ENCODE measurements at places on chromosomes 1 and 21.
A peak's percentile ranks its signal among the peaks of the same experiment; 100 is the strongest.

- DNase-seq = peak; percentile 25
Measured at GRCh38 chr21:18960306-18960705, 556.7 kb upstream of the TMPRSS15 start.

DNA sequence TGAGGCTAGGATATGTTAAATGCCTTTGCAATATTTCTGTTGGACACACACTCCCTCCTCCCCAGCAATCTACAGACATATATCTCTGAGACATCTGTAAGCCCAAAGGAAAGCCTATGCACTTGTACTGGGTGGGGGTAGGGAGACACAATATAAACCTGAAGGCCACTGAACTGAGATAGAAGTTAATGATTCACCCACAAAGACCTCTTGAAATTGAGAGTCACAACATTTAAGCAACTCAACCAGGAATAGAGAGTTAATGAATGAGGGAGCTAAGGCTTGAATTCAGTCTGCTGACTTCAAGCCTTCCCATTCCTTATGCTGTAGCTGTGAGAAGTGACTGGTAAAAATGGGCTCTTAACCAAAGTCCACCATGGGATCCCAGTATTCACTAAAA lies 5.0 kb downstream of the OR10J1 start:
- DNase-seq = no peak

DNA sequence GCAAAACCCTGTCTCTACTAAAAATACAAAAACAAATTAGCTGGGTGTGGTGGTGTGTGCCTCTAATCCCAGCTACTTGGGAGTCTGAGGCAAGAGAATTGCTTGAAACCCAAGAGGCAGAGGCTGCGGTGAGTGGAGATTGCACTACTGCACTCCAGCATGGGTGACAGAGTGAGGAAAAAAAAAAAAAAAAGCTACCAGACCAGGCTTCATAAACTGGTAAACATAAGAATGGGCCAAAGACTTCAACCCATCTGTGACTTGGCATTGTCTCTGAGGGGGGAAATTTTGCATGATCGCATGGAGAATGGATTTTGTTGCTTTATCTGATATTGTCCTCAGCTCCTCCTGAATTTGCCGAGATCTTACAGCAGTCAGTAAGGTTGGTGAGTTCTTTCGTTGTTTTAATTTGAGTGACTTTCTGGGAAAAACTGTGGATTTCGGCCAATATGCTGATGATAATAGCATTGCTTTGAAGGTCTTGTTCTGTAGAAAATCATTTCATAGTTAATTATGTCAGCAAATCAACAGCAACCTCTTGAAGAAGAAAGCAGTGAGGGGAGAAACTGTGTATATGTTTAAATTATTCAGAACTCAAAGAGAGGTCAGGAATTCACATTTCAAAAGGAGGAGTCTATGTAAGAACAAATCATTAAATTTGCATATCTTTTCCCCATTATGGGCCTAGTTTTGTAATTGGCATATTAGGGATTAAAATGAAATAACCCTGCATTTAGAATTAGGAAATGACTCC lies 13.1 kb downstream of the FGGY start:
- no peak for DNase-seq

DNA sequence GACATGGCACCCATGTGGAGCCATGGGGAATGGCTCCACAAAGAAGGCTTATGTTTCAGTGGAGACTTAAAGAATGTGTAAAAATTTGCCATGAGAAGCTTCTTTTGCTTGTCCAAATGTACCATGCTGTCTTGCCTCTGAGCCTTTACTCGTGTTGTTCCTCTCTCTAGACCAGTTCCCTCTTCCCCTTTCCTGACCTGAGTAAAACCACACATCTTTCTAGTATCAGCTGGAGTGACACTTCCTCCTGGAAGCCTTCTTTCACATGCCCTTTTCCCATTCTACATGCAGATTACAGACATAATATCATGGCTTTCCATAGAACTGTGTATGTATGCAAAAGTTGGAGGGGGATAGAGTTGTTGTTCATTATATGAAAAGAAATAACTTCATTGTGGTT lies 13.6 kb upstream of the GPX7 start:
- no peak for DNase-seq

DNA sequence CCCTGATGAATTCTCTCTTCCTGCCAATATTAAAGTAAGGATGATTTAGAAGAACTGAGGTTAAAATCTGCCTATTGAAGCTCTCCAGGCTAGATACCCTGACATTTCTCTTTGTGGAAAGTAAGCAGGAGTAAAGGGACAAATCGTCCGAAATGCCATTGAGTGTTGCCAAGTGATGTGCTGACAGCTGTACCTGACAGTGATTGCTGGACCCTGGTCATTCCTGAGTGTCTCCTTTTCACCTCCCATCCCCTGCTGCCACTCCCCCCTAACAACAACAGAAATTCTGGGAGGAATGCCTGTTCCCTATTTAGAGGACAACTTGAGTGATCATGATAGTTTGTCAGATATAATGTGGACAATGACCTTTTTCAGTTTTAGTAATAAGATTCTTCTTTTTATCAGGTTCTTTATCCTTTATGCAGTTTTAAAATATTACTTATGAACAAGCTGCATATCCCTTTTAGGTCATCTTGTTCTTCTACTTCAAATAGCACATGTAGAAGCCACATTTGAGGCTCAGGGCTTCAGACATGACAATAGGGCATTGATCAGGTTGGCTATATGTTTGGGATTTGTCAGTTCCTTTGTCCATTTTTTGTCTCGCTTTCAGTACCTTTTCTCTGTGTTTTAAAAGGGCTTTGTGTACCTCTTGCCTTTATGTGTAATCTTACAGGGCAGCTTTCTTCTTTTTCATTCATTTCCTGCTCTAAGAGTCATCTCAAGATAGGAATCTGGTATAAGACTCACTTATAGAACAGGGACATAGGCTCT lies 56.0 kb downstream of the ITSN1 start:
- no peak for DNase-seq

GRCh38 chr21:22536509-22536908 lies 1538.3 kb downstream of the NCAM2 start:
- no peak for DNase-seq

GRCh38 chr1:201631037-201631436 lies 92.1 kb downstream of the NAV1 start:
- no peak for DNase-seq

DNA sequence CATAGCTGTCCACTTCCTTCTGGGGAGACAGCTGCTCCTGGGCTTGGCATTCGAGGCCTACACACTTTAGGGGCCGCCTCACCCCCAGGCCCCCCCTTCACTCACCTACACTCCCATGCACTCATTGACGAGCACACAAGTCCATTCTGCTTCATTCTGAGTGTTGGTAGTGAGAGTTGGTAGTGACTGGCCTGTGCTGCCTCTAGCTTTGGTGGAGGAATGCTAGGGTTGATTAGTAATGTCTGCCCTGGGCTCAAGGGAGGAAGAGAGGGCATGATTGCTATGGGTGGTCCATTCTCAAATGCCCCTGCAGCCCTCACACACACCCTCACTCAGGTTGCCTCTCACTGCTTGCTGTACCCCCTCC lies 30.4 kb downstream of the TRIM11 start:
- DNase-seq = no peak

DNA sequence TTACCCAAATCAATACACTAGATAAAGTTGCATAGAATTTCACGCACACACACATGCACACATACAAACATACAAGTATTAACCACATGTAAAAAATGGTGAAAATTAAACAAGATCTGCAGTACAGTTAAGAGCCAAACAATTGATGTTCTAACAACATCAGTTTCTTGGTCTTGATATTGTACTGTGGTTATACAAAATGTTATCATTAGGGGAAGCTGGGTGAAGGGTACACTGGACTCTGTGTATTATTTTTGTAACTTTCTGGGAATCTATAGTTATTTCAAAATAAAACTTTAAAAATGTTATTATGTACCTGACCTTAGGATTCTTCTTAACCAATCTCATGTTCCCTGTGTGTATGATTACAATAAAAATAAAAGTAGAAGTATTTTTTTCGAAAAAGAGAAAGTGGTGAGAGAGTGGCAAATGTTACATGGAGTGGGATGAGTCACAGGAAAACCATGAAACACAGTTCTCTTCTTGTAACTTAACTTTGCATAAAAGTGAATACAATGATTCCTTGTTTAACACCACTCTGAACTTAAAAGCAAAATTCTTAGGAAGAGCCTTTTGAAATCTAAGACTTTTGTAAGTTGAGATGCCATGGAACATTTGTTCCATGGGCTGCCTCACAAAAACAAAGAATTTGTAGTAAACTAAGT lies 101.6 kb upstream of the RUNX1 start:
- DNase-seq = no peak

GRCh38 chr1:2290171-2290578 lies 62.1 kb downstream of the SKI start:
- DNase-seq = no peak

- DNase-seq = no peak
Measured at GRCh38 chr21:45488931-45489721, 53.1 kb downstream of the SLC19A1 start.

DNA sequence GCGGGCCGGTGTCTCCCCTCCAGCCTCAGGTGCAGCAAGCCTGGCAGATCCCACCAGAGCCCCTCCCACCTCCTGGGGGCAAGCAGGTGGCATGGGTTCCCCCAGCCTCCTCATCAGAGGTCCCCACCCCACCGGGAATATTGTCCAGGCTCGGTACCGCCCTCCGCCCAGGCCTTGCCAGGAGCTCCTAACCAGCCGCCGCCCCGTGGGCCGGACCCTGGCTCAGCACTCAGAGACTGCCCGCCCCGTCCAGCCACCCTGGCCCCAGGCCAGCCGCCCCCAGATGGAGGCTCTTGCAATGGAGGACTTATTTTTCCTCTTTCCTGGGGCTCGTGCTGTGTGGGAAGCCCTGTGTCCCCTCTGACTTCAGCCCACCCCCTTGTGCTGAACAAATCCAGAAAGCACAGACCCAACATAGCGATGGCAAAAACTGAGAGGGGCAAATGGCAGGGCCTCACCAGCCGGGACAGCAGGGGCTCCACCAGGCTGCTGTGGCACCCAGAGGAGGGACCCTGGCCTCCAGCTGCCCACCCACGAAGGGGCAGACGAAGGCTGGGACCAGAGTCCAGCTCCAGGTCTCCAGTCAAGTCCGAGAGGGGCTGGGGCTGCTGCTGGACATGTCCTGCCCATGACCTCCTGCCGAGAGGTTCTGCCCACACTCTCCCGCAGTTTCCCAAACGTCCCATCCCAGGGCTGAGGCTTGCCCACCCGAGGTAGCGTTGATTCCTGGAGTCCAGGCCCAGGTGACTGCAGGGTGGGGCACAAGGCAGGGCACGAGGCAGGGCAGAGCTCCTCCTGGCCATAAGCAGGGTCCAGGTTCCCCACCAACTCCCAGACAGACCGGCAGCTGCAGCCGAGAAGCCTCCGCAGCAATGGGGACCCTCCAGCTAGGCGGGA lies 7.5 kb downstream of the MEGF6 start:
- no peak for DNase-seq

DNA sequence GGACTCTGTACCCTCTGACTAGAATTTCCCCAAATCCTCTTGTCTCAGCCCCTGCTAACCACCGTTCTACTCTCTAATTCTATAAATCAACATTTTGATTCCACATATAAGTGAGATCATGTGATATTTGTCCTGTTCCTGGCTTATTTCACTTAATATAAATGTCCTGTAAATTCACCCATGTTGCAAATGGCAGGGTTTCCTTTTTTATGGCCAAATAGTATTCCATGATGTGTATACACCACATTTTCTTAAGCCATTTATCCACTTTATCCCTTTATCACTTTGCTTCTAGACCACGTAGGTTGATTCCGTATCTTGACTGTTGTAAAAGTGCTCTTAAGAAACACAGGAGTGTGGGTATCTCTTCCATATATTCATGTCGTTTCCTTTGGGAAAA lies 8.9 kb downstream of the RNF187 start:
- no peak for DNase-seq

DNA sequence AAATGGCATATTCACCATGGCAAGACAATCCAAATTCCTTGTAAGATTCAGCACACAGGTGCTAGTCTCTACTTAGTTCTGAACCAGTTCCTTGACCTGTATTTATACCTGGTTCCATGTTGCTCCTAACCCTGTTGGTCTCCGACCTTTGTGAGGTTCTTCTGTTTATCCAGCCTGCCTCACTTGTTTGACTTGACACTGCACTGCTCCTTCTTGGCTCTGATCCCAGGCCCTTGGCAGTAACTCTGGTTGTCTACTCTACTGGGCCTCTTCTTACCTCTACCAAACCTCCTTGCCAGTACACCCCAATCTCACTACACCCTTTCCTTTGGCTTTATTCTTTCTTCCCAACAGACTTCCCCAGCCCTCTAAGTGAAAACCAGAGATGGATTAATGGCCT lies 419.4 kb upstream of the USP24 start:
- no peak for DNase-seq

DNA sequence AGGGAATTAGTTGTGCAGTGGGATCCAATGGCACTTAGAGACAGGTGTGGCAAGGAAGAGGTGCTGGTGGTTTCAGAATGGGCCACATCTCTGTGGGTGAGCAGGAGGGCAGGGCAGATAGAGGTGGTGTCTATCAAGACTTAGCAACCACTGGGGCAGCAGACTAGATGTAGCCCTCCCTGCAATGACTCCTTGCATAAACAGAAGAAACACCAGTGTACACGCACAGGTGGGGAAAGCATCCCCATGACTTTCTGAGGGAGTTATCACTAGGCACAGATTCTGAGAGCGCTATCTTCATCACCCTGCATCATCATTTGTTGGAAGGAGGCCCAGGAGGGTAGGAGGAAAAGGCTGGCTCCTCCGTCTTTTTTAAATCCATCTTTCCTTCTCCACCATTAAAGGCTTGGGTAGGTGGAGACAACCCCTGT lies 58.4 kb downstream of the PLXNA2 start:
- DNase-seq = no peak

DNA sequence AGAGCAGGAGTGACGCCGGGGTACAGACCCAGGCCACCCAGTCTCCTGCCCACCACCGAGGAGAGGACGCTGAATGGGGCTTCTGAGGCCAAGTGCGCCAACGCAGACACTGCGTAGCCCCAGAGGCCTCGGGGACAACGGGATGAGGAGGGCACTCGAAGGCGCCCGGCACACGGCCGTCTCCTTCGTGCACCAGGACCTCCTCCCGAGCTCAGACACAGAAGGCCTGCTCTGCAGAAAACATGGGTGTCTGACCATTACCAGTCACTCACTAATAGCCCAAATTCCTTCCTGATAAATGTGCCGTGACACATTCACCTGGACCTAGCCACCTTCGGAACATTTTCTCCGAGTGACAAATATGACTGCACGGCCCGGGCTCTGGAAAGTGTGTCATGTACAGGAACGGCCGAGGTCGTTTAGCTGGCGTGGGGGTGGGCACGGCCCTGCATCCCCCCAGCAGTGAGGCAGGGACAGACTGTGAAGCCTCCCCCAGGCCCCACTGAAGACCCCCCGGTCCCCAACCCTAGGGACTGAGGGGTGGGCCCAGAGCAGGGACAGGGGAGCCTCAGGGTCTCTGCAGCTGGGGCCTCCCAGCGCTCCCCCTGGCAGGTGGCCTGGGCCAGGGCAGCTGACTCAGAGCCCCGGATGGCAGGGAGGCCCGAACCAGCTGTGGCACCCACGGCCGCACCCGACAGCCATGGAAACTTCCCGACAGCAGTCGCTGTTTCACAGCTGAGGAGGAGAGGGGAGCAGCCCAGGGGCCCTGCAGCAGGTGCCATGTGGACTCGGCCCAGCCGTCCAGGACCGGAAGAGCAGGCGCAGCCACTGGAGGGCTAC lies 16.7 kb upstream of the COL6A2 start:
- DNase-seq = no peak

Measured in left renal cortex interstitium (tissue), 4 donors.